DND-41 (cell line): ENCODE measurements at places on chromosomes 5 and 9.

GRCh38 chr9:114098936-114099668 lies at the start of gene KIF12:
Gene KIF12, minus strand, starts transcription at chr9:114099292. Its CDS starts 16 bp downstream, at chr9:114099276.
- no peak for DNase-seq

- DNase-seq, result no peak
Measured at GRCh38 chr9:27629425-27629824, 56.1 kb upstream of the C9orf72 start.

- DNase-seq, result no peak
Measured at GRCh38 chr9:13863112-13863511, 450.8 kb downstream of the NFIB start.

DNA sequence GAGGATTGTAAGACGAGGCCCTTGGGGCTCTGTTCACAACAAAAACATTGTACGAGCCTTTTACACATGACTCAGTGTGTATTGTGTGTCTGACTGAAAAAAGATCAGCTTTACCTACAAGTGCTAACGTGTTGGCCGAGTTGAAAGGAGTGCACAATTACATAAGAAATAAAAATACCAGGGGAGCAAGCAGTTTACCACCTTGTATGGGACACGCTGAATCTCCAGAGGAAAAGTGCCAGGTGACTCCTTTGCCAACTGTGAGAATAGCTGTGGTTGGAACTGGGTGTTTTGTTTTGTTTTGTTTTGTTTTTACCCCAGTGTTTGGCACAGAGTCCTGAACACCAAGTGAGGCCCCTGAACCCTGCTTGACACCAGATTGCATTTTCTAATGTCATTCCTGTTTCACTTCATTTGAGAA lies 32.8 kb upstream of the ZSWIM6 start:
- no peak for DNase-seq

GRCh38 chr5:135133698-135134515 lies 99.9 kb upstream of the PITX1 start:
- no peak for DNase-seq

DNA sequence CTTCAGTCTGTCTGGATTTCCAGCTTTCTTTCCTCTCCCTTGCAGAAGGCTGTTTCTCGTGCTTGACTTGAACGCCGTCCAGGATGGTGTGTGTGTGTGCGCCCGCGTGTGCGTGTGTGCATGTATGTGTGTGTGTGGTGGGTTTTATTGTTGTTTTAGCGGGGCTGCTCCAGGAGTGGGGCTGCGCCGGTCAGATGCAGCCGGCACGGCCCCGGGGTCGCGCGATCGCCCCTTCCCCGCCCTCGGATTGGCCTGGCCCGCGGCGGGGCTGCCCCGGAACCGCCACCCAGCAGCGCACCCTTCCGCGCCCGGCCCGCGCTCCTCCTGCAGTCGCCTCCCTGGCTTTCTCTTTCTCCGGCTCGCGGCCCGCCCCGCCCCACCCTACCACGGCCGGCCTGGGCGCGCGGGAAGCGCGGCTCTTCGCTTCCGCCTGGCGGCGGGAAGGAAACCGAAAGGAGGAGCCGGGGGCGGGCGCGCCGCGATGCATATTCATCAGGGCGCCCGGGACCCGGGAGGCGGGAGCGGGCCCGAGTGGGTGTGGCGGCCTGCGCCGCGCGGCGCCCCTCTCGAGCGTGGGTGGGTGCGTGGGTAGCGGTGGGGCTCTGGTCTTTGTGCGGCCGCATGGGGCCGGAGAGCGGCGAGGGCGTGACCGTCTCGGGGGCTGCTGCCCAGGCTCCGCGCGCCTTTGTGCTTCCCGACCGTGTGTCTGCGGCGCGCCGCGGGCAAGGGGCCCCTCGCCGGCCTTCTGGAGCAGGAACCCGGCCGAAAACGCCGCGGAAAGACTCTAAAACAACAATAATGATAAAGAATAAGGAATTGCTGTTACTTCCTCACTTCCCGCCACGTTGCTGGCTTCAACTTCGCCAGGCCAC lies 8.5 kb upstream of the NFIB start:
- DNase-seq, result peak; percentile 78

DNA sequence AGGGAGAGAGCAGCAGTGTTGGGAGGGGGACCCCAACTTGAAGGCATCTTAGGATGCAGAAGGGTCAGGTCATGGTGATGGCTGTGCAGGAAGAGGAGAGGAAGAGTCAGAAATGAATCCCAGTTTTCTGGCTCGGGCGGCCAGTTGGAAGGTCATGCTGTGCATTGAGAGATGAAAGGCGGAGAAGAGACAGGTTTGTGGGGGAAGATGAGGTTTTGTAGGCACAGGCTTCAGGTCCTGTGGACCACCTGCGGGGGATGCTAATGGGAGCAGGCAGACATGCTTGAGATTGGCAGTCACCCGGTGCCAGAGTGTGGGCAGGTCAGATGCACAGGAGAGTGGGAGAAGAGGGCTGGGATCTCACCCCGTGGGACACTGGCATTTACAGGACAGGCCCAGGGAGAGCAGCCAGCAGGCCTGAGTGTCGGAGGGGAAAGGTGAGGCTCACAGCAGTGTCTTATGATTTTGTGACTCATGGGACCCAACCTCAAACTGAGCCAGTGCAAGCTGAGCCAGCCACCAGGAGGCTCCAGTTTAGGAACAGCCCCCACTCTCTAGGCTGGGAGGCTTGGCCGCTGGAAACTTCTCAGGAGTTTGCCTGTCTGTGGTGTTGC lies 17.5 kb downstream of the STXBP1 start:
- DNase-seq, result no peak

DNA sequence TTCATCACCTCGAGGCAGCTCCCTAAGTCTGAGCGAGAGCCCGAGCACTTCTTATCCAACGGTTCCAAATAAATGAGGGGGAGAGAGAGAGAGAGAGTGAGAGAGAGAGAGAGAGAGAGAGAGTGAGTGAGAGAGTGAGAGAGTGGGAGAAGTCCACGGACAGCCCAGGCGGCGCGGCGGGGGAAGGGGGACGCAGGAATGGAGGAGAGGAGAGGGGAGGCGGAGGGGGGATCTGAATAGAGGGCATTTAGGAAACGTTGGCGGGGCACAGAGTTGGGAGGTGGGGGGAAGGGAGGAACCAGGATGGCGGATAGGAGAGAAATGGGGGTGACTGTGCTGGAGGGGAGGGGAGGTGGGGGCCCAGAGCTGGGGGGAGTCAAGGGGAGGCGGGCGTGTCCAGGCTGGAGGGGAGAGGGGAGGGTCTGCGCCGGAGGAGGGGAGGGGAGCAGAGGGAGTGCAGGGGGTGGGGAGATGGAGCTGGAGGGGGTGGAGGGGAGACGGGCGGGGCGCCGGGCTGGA lies 398 bp upstream of the BASP1 start:
- DNase-seq, result no peak

- no peak for DNase-seq
Measured at GRCh38 chr9:3608011-3608410, 82.2 kb upstream of the RFX3 start.

DNA sequence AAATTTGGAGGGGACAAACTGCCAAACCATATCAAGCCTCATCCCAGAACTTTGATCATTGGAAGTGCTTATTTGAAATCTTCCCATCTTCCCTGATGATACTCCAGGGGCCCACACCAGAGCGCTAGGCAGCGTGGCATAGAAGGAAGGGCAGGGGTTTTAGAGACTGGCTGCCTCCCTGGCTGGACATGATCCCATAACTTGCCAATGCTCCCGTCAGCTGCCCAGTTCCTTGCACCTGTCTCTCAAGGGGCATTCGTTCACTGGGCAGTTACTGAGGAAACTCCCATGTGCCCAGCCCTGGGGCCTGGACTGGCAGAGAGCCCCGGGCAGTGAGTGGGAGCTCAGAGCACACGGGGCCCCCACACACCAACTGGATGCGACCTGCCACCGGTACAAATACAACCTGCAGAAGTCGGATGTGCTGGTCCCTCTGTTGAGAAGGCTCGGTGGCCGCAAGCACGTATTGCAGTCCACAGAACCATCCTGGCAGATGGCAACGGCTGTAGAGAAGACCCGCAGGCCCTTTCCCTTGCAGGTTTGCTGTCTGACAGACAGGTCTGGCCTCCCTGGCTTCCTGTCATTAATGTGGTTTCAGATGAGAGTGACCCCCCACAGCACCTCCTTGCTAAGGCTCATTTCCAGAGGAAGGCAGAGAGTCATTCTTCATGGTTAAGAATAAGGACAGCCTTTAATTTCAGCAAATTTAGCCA lies 122.4 kb downstream of the MVB12B start:
- DNase-seq, result no peak

DNA sequence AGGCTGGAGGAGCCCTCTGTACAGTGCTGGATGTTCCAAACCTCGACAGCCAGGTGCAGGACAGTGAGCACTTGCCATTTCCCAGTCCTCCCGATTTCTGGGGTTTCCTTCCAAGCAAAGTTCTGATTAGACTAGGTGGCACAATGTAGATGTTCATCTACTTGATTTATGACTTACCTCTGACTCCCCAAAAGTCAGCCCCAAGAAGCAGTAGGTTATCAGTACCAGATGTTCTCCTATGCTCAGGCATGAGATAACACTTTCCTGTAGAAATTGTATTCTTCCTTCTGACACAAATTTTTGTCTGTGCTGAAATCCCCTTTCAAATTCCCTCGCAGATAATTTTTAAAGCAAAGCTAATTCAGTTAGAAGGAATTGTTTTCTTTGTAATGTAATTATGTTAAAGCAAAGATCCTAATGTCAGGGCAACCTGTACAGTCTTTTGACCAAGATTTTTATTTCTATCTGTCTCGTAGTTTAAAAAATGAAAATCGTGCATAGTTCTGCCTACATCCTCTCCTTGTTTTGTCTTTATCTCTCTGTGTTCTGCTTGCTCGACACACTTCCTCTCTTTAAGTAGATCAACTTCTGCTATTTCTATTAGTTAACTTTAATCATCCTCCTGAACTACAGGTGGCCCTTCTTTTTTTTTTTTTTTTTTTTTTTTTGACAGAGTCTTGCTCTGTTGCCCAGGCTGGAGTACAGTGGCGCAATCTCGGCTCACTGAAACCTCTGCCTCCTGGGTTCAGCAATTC lies 102.4 kb upstream of the PJA2 start:
- DNase-seq, result no peak

DNA sequence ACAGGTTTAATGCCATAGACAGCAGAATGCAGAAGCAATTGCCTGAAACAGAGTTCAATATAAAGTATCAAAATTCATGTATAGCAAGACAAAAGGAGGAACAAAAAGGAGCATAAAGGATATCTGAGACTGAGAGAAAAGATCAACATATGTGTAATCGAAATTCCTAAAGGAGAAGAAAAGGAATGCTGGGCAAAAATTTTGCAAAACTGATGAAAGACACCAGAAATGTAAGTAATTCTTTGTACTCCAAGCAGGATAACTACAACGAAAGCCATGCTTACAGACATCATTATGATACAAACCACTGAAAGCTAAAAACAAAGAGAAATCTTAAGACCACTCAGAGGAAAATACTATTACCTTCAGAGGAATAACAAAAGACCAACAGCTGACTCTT lies 72.8 kb upstream of the MTAP start:
- no peak for DNase-seq

DNA sequence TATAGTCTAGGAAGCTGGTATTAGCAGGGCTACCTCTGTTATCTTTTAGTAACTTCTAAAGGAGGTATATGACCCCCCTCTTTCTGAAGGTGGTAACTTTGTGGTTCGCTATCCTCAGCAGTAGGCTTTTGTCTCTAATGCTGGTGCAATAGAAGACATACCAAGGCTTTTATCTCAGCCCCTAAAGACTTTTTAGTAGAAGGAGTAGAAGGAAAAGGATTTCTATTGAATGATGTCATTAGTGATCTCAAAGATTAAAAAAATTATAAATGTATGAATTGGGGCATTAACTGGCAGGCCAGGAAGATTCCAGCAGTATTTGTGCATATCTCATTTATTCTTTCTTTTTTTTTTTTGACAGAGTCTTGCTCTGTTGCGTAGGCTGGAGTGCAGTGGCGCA lies 78.2 kb downstream of the RAI14 start:
- DNase-seq, result no peak

DNA sequence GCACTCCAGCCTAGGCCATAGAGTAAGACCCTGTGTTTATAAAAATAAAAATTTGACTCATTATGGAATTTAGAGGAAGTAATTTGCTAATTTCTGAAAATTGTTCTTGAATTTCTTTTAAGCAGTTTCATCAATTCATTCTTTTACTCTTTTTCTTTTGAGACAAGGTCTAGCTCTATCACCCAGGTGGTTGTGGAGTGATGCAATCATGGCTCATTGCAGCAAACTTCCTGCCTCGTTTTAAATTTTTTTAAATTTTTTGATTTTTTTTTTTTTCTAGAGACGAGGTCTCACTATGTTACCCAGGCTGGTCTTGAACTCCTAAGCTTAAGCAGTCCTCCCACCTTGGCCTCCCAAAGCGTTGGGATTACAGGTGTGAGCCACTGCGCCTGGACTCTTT lies 3.1 kb upstream of the CAMLG start:
- DNase-seq, result peak; percentile 21

DNA sequence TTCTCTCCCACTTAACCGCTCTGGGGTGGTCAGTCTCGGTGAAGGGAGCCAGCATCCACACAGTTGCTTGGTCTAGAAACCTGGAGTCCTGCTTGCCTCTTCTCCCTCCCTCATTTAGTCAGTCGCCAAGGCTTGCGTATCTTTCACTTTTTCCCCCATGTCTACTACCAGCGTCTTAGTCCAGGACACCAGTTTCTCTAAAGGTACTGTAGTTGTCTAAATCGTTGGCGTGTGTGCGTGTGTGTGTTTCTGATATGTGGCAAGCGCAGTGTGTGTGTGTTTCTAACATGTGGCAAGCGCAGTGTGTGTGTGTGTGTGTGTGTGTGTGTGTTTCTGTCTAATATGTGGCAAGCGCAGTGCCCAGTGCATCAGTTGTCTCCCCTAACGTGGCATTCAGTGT lies 641 bp downstream of the ATP6V1G1 start:
- no peak for DNase-seq

DNA sequence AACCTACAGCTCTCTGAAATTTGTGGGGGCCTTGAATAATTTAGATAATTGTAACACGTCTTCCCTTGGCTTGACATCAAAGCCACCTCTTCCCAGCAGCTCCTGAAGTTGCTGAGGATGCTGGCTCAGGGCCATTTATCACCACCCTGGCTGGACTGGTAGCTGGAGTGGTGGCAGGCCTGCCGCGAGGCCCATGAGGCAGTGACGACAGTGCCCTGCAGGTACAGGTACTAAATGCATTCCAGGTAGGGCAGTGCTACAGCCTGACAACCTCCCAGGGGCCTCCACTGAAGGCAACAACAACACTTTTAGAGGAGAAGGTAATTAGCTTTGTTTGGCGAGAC lies 270.2 kb upstream of the KLF4 start:
- no peak for DNase-seq
